Mononuclear cell (primary cell): ENCODE measurements at places on chromosomes 7 and 10. TPM values are rescaled to one million over a fixed set of nuclear protein-coding genes. Genes with fewer than 3 reads are reported as not detected.

ADAMTS14 gene
- total RNA-seq: not detected

NRCAM gene
- 1.5 TPM for total RNA-seq

SFRP5 gene
- 0.52 TPM for total RNA-seq

SH2D4B gene
- 0.10 TPM for total RNA-seq

DMBT1 gene
- not detected for total RNA-seq

ZNF727 gene
- total RNA-seq: 0.52 TPM

ATOH7 gene
- not detected for total RNA-seq

GDF2 gene
- not detected for total RNA-seq

KCP gene
- 0.10 TPM for total RNA-seq

ADARB2 gene
- under 0.01 TPM for total RNA-seq

EIF5AL1 gene
- 0.73 TPM for total RNA-seq

CDH23 gene
- 5.0 TPM for total RNA-seq

GPR26 gene
- under 0.01 TPM for total RNA-seq

SYPL1 gene
- 40.6 TPM for total RNA-seq
